ENCODE measurements at places on chromosomes 3 and 15.

GRCh38 chr3:174951034-174951433 lies 91.9 kb downstream of the NAALADL2 start:
- peak; percentile 43 for DNase-seq

GRCh38 chr3:171827385-171827784 lies 15.8 kb upstream of the TMEM212 start:
- no peak for DNase-seq

DNA sequence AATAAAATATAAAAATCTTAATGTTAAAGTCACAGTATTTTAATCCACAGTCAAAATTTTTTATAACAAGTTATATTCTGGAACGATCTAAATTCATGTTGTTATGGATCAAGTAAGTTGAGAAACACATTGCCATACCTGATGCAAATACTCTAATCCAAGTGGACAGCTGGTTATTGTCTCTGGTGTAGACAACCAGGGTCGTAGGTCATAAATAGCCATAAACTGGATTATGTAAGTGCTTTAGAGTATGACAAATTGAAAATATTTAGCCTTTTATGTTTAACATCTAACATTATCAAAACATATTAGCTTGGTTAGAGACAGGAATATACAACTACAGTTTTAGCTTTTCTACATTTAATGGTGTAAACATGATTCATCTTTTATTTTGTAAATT lies 53.0 kb downstream of the PLSCR2 start:
- no peak for DNase-seq

GRCh38 chr15:67605871-67606270 lies 63.4 kb downstream of the MAP2K5 start:
- no peak for DNase-seq

- no peak for DNase-seq
These were observed 18.4 kb downstream of the MEIS2 start for GRCh38 chr15:37081983-37082382.

DNA sequence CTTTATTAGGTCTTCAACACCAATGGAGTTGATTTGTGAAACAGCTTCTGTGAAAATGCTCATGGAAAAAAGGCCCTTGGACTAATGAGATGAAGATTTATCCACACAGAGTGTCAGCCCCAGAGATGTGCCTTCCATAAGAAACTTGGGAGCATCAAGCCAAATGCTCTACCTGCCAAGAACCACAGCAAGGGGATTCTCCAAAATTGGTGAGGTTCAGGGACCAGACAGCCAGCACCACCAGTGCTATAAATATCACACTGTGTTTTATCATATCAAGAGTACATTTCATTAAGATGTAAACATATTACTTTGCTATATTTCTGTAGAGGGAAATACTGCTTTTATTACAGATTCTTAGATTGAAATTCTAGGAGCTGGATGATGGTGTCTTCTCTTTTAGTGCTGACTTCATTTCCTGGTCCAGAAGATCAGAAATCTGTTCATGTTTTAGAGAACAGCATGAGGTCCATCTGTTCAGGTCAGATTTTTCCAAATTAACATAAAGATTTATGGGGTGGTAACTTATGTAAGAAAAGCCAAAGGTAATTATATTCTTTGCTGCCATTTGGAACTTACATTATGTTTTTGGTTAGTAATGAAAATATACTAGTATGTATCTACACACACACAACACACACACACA lies 17.7 kb downstream of the SLC35G2 start:
- DNase-seq, result no peak

DNA sequence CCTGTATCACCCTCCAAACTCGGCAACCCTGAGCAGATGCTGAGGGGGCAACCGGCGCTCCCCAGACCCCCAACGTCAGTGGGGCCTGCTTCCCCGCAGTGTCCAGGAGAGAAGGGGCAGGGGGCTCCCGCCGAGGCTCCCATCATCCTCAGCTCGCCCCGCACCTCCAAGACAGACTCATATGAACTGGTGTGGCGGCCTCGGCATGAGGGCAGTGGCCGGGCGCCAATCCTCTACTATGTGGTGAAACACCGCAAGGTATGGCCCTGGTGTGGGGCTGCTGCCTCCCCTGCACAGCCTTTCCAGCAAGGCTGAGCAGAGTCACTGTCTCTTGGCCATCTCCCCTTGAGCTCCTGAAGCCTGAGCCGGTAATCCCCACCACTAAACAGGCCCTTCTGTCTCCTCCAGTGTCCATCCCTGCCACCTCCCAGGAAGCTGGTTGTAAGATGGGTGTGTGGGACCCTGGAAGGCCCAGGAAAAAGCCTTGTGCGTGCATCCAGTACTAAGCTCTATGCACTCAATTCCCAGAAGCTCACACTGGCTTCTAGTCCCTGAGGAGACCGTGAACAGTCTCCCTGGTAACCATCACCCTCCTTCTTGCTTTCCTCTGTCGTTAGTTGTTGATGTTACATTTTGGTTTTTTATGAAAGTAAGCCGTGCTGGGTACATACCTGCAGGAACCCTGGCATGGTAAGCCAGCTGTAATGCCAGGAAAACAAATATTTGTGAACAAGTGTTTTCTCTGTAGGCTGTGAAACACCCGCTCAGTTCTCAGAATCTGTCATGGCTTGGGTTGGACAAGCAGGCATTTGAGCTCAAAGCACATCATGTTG lies 63.3 kb downstream of the BOC start:
- no peak for DNase-seq

DNA sequence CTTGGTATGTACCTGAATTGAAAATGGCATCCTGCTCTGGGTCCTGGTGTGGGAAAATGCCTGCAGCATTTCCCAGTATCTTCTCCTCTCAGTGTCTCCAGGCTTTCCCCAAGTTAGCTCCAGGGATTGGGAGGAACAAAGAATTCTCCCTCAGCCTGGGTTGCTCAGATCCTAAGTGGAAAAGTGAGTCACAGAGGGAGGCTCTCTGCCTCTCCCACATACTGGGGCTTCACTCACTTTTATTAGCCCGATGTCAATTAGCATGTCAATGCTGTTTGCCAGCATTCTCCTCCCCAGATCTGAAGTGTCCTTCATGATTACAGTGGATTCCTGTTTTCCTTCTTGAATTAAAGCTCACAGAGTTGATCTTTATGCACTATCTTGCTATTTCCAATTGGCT lies 655.0 kb downstream of the EPHA3 start:
- DNase-seq, result no peak

- DNase-seq, result no peak
These were observed 333.8 kb downstream of the EPHB1 start for GRCh38 chr3:135128818-135129217.

DNA sequence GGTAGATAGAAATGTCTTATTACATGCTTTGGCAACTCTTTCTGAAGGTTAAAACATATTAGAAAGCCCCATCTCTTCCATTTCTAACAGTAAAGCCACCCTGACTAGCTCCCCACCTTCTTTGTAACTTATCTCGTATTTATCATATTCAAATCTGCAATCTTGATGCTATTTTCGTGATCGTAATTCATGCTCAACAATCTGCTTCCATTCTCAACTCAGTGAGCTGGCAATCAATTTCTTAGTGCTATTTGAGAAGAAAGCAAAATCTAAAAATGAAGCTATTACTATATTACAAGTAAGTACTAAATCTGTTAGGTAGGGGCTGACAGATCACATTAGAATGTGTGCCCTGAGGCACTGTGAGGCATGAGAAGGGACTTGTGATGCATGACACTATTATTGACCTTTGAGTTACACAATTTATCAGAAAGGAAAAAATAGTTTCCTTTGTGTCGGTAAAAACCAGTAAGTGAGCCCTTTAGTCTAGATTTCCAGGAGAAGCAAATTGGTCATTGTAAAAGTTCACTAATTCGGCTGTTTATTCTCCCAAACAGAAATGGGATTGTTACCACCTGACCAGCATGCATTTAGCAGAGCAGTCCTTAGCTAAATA lies 379.7 kb upstream of the CNTN6 start:
- no peak for DNase-seq

- DNase-seq, result no peak
These were observed at the start of gene CACNA2D3 for GRCh38 chr3:54122324-54123002. Gene CACNA2D3, plus strand, starts transcription at chr3:54122552.

DNA sequence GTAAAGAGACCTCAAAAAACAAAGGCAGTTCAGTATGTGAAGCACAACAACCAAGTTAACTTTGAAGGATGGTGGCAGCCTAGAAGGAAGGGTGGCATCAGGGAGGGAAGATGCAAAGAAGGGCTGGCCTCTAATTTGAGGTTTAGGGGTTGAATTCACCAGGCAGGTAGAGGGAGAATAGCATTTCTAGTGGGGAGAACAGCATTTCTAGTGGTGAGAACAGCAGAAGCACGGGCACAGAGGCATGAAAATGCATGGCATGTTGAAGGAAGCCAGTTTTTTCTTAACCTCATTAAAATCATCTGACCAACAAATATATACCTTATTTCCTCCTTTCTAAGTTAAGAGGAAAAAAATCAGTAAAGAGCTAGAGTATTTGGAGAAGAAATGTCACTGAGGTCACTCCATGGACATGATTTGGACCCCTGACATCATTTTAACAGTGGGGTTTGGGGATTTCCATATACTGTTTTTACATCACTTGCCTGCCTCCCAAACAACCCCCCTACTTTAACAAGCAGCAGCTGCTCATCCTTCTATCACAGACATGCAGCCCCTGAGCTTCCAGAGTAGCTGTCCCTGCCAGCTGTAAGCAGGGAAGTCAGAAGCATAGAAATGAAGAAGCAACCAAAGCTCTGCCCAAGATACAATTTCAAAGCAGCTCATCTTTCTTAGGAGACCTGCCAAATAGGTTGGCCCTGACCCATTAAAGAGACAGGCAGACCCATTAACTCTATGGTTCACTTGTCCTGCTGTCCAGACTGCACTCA lies 2.4 kb upstream of the POPDC2 start:
- no peak for DNase-seq

DNA sequence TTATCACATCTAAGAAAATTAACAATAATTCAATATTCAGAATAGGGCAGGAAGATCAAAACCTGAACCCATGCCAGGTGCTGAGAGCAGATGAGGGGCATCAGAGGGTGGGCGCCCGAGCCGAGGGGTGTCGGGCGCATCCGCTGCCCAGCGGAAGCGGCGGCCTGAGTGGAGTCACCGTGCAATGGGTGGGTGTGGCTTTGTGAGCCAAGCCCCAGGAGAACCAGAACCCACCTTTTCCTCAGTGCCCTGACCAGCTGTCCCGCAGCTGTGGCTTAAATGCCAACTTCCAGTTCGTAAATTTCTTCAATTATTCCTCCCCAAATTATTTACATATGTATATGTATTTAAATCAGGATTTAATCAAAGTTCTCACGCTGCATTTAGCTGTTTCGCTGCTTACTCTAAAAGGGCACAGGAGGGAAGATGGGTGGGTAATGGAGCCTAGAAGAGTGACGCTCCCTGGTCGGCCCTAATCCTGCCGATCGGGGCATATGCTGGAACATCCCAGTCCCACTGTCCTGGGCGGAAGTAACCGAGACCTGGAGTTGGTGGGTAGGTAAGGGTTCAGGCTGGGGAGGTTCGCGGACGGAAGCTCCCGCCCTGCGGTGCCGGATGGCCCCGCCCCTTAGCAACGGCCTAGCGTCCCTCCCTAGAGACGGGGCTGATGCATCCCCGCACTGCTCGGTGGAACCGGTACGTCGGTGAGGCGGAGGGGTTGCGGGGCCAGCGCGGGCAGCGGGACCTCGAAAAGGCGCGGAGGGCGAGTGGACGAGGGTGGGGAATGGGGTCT lies 1.3 kb downstream of the DNAH1 start:
- DNase-seq, result no peak

DNA sequence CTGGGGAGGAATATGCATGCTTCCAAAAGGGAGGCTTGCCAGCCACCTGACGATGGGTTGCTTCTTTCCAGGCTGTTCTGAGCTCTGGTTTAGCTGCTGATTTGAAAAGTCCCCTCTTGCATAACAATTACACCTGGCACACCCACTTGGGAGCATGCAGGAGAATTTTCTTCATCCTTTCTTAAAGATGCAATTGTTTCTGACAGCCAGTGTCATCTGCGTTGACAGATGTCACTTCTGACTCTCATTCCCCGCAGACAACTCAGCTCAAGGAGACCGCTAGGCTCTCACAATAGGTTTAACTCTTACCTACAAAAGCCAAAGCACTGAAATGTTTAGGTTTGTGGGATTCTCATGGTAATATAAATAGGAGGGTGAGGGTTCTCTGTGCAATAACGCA lies 185.6 kb upstream of the SYNPR start:
- DNase-seq, result no peak

GRCh38 chr15:62940755-62941361 lies 101.7 kb upstream of the TPM1 start:
- peak; percentile 51 for DNase-seq

DNA sequence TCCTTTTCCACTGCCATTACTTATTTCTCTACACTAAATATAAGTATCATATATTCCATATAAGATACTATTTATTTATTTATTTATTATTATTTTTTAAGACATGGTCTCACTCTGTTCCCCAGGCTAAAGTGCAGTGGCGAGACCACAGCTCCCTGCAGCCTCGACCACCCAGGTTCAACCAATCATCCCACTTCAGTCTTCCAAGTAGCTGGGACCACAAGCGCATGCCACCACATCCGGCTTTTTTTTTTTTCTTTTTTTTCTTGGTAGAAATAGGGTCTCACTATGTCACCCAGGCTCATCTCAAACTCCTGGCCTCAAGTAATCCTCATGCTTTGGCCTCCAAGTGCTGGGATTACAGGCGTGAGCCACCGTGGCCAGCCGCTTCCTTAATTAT lies 56.6 kb downstream of the TP53BP1 start:
- no peak for DNase-seq

DNA sequence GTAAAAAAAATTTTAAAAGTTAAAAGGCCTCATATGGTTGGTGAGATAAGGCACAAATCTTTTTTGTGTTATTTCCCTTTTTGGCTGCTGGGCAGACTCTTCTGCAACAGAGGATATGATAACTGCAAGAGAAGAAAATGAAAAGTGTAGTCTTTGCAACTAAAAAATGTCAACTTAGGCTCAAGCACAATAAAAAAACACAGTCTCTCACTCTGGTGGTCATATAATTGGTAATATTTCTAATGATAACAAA lies 15.4 kb downstream of the COMMD2 start:
- DNase-seq, result no peak

DNA sequence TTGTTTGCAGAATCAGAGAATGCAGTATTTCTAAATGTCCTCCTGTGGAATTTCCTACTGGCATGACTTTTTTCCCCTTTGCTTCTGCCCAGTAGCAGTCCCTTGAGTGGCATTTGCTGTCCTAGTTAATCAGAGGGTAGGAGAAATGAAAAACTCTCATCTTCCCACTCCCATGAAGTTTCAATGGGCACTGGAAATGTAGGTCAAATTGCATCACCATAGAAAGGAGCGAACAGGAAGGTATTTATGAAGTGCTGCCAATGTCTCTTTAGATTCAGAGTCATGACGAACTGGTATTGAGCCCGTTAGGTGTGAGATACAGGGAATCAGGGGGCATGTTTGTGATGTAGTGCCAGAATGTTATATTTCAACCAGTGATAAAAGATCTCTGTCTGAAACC lies 23.2 kb downstream of the ATXN7 start:
- DNase-seq, result no peak

Data from RKO (cell line).